Stimulated activated CD4-positive, alpha-beta T cell treated with anti-CD3 and anti-CD28 coated beads, Interleukin-2, amount 100 ng/mL, for 48 hours (primary cell): ENCODE measurements at places on chromosomes 6 and 20.

- no peak for DNase-seq
Measured at GRCh38 chr6:75171986-75172385, 33.9 kb downstream of the COL12A1 start.

- no peak for DNase-seq
Measured at GRCh38 chr20:2446845-2447244, 23.7 kb downstream of the SNRPB start.

DNA sequence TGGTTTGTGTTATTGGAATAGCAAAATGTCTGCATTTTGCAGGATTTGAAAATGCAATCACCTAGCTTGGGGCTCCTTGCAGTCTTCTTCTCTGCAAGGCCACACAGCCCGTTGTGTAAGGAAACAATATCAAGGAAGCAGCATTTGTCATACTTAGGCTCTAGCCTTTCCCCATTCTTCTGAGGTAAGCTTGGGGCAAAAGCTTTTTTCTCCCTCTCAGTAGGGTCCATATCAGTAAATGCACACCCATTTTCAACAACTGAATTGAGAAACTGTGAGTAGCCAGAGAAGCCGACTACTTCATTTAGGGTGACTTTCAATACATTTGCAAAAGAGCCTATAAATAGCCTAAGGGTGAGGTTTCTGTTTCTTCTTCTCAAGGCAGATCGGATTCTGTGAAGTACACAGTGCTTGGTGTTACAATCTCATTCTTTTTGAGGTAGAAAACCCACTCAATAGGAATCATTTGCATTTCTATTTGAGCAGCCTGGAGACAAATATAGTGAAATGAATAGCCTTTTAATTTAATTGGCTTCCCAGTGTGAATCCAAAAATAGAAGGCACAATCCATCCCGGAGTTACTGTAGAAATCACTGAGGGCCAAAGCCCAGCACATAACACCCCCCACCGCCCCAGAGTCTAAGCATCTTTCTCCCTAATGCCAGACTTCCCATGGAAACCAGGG, 61.8 kb downstream of the BTBD3 start:
- no peak for DNase-seq

DNA sequence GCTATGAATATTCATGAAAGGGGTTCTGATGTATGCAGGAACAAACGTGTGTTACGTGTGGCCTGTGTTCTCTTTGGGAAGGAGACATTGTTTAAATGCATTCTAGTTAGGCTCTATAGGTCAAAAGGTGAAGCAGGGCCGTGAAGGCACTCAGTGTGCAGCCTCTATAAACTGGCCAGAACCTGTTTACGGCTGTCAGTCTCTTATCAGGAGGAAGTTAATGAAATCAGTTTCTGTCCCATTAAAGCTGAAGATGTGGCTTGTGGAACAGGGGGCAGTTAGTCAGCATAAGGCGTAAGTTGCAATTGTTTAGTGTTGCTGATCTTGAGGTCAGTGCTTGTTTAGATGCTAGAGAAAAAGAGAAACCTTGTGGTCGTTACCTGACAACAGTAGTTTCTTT, 111.5 kb upstream of the KCNG1 start:
- no peak for DNase-seq

DNA sequence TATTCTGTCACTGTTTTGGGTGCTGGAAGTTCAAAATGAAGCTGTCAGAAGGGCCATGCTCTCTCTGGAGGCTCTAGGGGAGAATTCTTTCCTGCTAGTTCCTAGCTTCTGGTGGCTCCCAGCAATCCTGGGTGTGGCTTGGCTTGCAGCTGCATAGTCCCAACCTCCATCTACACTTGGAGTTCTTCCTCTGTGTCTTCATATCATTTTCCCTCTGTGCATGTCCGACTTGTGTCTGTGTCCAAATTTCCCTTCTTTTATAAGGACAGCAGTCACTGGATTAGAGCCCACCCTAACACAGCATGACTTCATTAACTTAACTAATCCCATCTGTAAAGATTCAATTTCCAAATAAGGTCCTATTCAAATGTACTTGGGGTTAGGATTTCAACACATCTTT, 23.3 kb upstream of the ENPP1 start:
- DNase-seq: no peak

DNA sequence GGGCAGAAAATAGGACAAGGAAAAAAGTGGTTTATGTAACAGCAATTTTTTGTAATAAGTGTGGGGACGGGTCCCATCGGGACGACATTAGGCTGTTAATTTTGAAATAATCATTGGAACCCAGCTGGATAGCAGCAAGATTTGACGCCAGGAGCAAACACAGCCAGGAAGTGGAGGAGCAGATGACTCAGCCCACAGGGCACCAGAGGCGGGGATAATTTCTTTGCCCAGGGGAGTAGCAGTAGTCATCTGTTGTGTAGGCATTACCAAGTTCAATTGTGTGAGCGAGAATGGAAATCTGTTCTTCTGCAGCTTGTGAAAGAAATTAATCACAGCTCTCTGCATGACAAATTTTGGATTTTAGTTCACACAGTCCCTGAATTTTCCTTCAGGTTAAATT, 22.6 kb upstream of the RIN2 start:
- DNase-seq: no peak

DNA sequence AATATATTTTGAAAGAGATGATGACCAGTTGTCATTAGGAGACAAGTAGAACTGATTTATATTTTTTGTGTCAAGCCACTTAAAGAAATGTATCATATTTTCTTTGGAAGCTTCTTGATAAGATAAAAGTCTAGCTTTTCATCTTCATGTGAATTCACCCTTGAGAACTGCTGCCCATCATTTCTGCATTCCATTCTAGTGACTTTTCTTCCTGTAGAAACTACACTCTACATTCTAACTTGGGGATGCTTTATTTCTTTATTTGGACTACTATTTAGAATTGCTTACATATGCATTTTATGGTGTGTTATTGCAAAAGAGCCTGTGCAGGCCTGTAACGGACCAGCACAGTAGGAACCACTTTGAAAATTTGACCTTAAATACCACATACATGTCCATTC, 335.0 kb upstream of the KCNQ5 start:
- DNase-seq: no peak

GRCh38 chr6:158789115-158789917, 29.9 kb downstream of the EZR start:
- no peak for DNase-seq

GRCh38 chr20:38272398-38272797, 11.9 kb upstream of the KIAA1755 start:
- no peak for DNase-seq

DNA sequence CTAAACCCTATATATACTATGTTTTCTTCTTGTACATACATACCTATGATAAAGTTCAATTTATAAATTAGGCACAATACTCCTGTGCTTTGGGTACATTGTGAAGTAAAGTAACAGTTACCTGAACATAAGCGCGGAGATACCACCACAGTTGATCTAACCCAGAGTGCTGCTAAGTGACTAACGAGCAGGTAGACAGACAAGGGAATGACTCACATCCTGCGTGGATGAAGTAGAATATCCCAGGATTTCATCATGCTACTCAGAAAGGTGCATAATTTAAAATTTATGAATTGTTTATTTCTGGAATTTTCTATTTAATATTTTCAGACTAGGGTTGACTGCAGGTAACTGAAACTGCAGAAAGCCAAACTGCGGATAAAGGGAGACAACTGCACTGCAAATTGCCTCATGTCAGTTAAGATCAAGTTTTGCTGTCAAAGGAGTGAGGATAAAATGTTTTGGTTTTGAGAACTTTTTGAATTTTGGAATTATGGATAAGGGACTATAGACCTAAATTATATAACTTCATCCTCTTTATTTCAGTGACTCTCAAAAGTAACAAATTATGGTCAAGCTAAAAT, 14.4 kb downstream of the MKKS start:
- DNase-seq: no peak

GRCh38 chr6:3079682-3080081, 11.4 kb downstream of the RIPK1 start:
- DNase-seq: no peak

DNA sequence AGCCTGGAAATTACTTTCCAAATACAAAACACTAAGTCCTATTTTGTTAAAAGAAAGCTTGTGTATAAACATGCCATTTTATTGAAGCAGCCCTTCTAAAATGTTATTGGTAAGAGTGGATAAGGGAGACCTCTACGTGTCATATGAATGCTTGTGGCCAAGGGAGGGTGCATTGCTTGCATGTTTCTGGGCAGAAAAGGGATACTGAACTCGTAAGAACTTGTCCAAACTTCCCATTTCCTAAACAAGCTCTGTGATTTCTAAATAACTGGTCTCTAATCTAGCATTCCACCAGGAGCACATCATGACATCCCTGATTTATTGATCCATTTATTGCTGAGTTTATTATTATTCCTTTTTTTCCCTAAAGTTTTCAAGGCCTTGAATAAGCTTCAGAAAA, 474.1 kb downstream of the CD109 start:
- DNase-seq: no peak

DNA sequence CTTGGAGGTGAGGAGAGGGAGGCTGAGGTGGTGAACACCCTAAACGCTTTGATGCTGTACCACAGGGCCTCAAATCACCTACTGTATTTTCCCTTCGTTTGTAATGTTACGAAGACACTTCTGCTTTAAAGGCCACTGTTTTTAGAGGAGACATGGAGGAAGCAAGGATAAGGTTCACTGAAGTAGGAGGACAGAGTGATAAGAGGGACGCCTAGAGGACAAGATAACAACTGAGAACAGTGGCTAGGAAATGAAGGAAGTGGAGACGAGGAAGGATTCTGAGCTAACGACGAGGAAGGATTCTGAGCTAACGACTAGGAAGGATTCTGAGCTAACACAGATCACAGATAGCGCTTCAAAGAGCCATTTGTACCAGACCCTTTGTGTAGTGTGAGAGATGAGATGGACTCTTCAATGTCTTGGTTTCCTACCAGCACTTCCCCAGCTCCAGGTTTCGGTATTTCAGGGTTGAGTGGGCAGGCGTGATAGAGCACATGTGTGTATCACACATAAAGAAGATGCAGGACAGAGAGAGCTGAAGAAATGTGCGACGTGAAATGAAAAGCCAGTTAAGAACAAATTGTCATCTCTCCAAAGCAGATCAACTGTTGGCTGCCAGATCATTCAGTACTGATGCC, 7.5 kb downstream of the SF3B5 start:
- no peak for DNase-seq

- no peak for DNase-seq
Measured at GRCh38 chr6:72689107-72689954, 67.5 kb downstream of the KCNQ5 start.

GRCh38 chr20:37994512-37994911, 38.7 kb downstream of the TTI1 start:
- DNase-seq: no peak

GRCh38 chr6:170184316-170184715, 106.6 kb downstream of the DLL1 start:
- DNase-seq: no peak

DNA sequence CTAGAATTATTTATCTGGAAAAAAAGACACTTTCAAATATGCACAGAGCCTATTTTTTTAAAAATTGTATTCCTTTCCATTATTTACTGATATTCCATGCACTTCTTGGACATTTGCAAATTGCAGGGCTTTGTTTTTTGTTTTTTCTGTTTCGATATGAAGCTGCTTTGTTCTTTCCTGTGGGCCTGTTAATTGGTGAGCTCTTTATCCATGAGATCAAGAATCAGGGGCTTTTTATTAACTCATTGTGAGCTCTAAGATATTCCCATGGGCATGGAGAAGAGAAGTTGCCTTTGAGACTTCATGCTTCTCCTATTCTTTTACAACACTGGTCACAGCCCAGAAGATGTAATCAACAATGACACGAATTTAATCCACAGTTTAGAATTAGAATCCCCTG, 145.1 kb downstream of the SAMD5 start:
- no peak for DNase-seq

DNA sequence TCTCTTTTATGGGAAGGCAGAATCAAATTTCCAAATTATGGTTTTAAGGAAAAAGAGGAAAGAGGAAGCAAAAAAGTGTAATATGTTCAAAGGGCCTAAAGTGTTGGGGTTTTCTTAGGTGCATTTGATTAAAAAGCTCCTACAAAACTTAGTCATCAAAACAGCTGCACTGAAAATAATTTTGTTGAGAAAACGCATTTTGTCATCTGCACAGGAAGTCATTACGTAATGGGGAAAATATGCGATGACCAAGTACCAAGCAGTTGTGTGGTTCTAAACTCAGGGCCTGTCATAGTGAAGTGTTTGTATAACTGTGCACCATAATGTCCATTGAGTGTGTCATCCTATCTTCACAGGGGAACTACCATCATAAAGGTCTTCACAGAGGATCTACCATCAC, 15.6 kb downstream of the HAO1 start:
- DNase-seq: no peak

- DNase-seq: peak; percentile 10
Measured at GRCh38 chr20:32823078-32823477, 3.3 kb downstream of the MAPRE1 start.

DNA sequence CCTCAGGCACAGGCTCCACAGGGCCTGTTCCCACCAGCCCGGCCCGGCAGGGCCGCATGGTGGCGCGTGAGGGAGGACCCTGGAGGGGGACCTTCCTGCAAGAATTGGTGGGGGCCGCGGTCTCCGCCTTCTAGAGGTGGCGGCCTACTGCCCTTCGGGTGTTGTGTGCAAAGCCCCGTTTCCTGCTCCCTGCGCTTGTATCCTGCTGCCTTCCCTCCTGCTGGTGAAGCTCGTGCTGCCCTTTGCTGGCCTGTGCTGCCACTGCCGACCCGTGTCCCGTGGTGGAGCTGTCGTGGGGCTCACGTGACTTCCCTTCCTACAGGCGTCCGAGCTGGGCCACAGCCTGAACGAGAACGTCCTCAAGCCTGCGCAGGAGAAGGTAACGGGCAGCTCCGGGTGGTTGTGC, 8.4 kb upstream of the COL20A1 start:
- DNase-seq: no peak

DNA sequence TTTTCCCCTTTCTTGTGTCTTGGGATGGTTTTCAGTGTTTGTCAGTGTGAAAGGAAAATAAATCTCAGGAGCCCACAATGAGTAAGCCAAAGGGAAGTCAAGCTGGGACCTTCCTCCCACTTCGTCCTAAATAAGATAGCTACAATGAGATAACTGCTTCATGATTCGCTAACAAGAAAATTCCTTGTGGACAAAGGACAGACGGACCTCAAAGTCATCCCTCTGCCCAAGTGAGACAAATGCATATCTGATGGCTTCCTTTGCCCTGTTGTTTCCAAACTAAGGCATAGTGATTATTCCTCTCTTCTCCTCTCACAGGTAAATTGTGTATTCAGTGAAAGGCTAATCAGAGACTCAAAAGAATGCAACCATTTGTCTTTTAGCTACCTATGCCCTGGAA, 26.1 kb upstream of the ADTRP start:
- DNase-seq: no peak
